Activated CD4-positive, alpha-beta T cell treated with anti-CD3 and anti-CD28 coated beads, Interleukin-2, amount 50 U/mL, for 4 hours (primary cell): ENCODE measurements at places on chromosomes 13 and 19.

DNA sequence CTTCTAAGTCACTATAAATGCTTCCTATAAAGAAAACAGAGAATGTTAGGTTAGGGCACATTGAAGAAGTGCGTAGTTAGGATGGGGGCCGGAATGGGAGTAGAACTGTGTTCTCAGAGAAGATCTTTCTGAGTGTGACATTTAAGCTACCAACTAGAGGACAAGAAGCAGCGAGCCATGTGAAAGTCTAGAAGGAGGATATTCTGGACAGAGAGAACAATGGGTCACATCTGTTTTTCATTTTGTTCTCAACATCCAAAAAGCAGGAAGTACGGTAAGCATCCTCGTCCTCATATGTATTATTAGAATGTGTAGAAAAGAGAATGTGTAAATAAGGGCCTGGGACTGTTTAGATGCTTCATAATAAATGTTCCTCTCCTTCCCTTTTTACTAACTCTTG lies 44.5 kb upstream of the PARP4 start:
- no peak for DNase-seq

DNA sequence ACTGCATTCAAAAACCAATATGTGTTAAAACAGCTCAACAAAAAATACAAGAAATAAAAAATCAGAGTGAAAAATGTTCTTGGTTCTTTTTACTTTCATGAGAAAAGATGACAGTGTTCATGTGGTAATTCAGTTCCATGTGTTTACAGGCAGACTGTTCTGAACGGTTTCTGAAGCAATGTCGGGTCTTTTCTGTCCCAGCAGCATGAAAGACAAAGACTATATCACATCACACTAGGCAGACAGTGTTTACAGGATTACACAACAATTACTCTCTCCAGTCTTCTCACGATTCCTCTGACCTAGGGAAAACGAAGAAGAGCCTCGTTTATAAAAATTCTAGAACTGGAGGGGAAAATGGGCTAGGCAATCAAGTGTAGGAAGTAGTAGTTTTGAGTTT lies 83.4 kb downstream of the UBL3 start:
- no peak for DNase-seq

DNA sequence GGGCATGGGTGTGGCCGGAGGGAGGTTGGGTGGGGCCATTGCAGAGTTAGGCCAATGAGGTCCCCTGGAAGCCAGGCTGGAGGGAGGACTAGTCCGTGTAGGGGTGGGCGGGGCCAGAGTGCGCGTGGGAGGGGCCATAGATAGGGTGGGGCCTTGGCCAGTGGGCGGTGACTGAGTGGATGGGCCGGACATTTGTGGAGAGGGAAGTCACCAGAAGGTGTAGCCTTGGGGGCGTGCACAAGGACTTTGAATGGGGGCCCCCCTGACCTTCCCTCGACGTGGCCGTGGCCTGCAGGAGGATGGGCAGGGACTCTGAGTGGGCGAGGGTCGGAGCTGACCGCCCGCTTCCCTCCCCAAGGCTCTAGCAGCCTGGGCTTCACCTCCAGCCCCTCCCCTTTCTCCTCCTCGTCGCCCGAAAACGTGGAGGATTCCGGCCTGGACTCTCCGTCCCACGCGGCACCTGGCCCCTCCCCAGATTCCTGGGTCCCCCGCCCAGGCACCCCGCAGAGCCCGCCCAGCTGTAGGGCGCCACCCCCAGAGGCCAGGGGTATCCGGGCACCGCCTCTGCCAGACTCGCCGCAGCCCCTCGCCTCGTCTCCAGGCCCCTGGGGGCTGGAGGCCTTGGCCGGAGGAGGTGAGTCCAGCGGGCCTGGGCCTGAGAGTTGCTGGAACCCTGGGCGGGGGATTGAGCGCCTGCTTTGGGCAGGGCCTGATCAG lies 16.5 kb upstream of the B3GNT3 start:
- no peak for DNase-seq

DNA sequence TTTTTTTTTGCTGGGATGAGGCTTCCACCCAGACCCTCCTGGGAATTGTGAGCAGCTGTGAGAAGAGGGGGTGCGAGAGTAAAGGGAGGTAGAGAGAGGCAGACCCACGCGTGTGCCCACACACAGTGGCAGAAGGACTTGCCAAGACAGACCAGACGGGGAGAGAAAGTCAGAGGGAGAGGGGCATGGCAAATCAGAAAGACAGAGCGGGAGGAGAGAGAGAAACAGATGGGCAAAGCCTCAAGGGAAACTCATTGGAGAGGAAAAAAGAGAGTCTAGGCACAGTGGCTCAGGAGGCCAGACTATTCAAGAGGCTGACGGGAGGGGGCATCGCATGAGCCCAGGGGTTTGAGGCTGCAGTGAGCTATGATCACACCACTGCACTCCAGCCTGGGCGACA lies 17.0 kb downstream of the CATSPERG start:
- no peak for DNase-seq

GRCh38 chr19:18202778-18203407 lies 949 bp downstream of the RAB3A start:
- no peak for DNase-seq

DNA sequence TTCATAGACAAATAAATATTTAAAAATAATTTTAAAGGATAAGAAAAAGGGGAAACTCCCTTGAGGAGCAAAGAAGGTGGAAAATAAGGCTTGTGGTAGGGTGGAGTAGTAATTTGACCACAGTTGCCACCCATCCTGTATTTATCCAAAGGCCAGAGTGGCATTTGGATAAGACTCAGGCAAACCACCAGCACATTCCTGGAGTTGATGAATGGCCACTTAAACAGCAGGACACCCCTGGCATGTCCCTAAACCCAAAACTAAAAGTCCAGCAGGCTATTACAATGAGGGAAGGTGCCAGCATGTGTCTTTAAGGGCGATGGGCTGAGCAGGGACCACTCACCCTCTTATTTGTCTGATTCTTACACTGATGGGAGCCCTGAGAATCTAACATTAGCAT lies 9.8 kb upstream of the FRY start:
- DNase-seq: no peak

DNA sequence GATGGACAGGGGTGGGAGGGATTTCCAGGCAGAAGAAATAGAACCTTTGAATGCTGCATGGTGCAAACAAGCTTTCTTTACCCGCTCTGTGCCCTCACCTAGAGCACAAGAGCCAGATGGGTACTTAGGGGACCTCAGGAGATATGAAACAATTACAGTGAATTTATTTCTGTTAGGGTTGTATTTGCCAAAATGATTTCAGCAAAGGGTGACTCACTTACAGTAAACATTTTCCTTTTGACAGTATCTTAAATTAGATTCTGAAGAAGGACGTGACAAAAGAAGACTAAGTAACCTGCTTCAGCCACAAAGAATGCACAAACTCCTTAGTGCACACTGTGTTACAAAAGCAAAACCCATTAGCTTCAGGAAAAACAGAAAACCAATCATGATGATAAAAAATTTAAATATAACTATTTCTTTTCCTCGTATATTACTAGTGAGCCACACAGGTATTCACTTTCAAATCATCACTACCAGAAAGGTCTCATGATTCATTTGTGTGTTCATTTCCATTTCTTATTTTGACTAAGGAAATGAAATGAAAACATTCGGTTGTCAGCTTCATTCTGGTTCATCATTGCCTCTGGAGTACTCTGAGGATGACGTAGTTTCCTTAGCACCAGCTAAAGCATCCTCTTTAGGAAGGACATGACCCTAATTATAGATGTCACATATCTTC lies 158.8 kb downstream of the NHLRC3 start:
- DNase-seq: no peak

GRCh38 chr19:53088091-53088490 lies 15.1 kb downstream of the ZNF160 start:
- no peak for DNase-seq

DNA sequence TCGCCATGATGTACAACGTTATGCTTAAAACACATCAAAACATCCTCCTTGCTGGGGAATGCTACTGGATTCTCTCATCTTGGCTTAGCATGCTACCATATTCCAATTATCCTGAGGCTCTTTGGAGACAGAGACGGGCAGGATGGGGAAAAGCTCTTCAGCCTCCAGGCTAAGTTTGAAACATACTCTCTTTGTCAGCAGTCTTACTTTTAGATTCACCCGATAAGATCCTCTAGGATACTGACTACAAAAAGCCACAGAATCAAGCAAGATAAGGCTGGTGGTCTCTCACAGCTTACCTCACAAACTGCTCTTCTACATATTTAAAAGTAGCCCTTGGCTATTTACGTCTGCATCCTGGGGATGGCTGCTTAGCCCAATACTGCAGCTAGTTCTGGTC lies 72.8 kb upstream of the LRCH1 start:
- no peak for DNase-seq

DNA sequence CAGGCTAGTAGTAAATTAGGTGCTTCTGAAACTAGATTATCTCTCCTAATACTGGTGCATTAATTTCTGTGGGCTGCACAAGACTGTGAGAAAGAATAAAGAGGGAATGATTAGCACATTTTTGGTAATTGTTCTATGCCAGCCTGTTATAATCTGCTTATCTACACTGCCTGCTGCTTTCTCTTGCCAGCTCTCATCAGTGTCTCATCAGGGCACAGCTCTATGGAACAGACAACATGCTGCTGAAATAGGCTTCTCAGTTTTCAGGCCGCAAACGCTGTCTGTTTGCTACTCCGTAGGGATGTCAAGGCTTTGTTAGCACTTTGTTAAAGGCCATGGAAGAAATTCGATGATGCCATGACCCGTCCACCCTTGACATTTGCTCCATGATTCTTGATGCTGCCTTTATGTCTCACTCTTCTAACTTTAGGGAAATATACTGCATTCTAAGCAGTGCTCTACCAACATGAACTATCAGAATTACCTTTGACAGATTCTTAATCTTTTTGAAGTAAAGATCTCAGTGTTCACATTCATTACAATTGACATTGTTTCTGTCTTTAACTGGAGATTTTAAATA lies 84.0 kb upstream of the PRR20A start:
- DNase-seq: no peak

GRCh38 chr19:41843371-41843770 lies 1.1 kb downstream of the LYPD4 start:
- no peak for DNase-seq

DNA sequence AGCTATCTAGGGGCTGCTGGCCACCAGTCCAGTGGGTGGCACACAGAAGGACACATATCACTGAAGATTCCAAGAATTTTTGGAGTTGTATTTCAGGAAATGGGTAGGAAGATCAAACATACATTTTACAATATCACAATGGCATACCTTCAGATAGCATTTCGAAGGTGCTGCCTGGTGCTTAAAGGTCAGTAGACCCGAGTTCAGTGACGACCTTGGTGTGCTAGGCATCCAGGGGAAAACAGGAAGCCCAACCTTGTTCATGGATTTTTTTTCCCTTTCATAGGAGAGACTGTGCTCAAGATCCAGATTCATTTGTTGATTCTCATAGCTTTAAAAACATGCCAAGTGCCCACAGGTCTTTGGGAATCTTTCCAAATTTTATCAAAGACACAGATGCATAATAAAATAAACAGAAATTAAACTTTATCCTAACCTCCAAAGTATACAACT lies 51.0 kb upstream of the RCBTB2 start:
- DNase-seq: no peak

DNA sequence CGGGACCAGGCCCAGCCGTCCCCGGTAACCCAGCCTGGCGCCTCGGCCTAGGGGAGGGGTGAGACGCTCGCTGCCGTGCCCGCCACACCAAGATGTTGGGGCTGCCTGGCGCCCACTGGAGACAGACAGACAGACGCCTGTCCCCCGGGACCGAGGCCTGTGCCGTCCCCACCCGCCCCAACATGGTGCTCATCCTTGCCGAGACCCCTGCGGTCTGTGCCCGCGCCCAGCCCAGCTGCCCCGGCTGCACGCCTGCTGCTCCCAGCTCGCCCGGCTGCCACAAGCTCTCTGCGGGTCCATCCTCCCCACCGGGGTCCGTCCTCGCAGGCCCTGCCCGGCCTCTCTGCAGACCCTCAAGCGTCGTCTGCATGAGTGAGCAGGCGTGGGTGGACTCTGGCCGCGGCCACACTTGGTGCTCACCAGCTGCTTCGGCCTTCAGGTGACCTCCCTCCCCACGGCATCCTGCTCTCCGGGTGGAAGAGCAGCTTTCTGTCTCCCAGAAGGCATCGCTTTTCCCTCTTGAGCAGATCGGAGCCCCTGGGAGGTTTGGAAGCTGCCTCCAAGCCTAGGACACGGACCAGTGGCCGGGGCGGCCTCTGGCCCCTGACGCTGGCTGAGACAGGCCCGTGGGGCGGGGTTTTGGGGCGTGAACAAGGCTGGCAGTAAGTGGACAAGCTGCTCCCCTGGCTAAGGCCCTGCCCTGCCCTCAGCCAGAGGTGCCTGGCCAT lies 6.7 kb upstream of the TMPRSS9 start:
- DNase-seq: no peak

DNA sequence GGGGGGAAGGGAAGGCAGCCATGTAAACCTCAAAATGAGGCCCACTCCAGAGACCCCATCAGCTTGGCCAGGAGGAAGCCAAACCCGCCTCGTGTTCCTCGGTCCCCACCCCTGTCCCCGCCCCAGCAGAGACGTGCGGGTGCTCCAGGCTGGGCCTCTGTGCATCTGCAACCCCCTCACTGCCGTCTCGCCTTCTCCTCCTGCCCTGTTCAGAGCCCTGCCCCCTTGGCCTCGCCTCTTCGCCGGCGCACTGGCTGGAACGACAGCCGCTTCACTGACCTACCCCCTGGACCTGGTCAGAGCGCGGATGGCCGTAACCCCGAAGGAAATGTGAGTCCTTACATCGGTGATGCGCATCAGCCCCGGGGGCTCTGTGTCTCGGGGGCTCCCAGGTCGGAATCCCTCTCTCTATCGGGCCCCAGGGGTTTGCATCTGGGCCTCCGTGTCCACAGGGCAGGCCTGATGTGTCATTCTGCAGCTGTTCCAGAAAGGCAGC lies 32.2 kb downstream of the TMEM161A start:
- DNase-seq: no peak

DNA sequence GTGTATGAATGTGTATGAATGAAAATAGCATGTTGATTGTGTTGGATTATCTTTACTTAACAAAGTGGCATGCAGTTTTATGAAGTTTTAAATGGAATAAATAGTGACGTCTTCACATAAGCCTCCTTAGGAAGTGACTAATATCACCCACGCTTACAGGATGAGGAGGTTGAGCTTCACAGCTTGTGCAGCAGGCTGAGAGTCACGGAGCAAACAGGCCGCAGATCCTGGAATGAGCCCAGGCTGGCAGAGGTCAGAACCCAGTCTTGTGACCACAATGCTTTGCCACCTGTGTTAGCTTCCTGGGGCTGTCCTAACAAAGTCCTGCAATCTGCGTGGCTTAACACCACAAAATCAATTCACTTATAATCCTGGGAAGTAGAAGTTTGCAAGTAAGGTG lies 20.8 kb downstream of the LAIR2 start:
- DNase-seq: no peak
